Hippocampal formation (tissue), 2 donors: ENCODE measurements at places on chromosomes 6 and 20.

- no peak for DNase-seq
Measured at GRCh38 chr6:136701045-136701444, 91.2 kb downstream of the MAP3K5 start.

- DNase-seq, result no peak
Measured at GRCh38 chr20:51216850-51217249, 193.9 kb upstream of the KCNG1 start.

DNA sequence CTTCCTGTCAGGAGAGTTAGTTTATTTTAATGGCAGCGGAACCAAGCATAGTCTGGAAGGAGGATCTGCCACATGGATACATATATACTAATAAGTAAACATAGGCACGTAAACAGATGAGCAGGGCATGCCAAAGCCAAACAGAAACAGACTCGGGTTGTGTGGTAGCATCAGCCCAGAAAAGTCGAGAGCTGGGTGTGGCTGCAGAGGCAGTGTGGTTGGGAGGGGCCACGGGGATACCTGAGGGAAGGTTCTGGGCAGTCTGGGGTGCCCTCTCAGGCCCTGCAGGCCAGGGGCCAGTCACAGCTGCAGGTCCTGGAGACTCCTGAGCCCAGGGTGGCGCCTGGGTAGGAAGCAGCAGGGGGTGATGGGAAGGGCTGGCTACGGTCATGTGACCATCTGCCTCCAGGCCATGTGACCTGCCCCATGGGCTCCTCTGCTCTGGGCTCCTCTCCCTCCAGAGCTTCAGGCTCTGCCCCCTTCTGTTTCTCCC lies 42.8 kb upstream of the MRPS10 start:
- DNase-seq, result no peak

- DNase-seq, result no peak
Measured at GRCh38 chr6:74936886-74937285, 269.0 kb downstream of the COL12A1 start.

GRCh38 chr20:8764344-8764962 lies 304.4 kb upstream of the PLCB4 start:
- no peak for DNase-seq

DNA sequence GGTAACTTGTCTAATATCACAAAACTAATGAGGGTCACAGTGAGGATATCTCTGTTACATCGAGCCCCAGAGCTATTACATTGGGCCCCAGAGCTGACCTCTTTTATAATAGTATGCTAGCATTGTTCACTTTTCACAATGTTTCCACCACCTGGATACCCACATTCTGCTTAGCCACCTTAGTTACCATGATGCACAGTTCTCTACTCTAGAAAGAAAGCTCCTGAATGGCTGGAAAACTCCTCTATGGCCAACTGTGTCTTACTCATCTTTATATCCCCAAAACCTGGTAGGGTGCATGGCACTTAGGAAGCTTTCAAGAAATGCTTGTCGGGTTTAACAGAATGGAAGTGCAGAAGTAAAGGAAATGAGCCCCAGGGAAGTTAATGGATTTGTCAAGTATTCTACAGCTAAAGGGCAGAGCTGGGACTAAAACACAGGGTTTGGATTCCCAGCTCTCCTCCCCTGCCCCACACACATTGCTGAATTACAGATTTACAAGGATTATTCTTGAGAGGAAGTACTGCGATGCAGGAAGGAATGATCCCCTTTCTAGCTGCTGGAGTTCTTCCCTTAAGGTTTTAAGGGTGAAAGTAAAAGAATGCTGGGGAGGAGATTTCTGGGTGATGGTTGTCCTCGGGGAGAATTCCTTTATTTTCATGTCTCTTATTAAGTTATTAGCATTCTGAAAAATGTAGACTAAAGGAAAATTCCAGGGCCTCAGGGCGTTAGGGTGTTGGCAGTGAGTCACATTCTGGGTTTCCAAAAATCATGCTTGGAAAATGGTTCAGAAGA lies 16.1 kb upstream of the HINT3 start:
- DNase-seq, result no peak

DNA sequence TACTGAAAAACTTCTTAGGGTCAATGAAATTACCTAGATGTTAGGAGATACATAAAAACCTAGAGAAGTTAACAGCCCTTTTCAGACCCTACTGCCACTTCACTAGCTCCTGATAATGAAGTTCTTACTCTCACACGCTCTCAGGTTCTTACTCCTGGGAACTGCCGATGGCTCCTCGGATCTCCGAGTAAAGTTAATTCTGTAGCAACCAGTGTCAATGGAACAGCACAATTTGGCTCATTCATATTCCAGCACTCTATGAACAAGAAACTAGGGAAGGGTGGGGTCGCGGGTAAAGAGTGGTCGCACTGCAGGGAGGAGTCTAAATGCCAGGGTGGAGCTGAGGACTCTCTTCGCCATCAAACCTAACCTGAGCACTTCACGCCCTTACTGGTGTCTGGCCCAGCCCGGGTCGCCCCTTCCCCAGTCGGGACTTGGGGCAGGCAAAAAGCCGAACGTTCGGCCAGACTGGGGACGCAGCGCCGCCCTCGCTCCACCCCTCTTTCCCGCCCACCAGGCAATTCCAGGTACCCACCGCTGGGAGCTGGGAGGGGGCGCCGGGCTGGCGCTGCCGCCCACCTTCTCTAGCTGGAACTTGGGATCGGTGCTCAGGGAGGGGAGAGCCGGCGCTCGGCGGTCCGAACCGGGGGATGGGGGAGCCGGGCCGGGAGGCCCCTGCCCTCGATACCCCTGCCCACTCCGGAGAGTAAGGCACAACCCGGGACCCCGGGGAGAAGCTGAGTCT lies 744 bp downstream of the RAB23 start:
- DNase-seq, result peak; percentile 17

DNA sequence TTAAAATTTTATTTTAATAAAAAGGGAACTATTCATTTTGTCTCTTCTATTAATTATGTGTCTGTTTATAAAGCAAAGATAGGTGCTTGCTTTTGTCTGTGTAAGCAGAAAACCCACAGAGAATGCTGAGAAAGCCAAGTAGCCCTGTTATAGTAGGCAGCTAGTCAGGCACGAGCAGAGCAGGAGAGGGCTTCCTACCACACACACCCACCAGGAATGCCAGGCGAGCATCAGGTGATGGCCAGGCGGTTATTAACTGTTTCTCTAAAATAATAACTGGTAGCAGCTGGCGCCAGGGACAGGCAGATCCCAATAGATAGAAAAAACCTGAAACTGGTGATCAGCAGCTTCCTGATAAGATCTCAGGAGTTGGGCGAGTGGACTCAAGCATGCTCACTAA lies 15.7 kb downstream of the C6orf15 start:
- no peak for DNase-seq

DNA sequence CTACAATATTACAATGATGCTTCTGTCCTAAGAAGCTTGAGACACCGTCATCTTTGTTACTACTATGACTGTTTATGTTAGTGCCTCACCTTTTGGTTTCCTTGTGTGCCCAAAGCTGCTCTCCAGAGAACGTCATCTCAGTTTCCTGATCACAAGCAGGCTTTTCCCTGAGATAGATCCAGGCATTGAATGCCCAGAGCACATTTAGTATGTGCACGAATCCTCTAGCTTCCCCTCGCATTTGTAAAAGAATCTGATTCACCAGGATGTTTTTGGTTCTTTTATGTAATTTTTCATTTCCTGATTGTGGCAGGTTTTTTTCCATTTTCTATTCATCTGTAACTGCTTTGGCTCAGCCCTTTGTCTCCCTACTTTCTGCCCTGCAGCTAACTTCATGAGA lies 100.2 kb upstream of the TMEM181 start:
- no peak for DNase-seq

DNA sequence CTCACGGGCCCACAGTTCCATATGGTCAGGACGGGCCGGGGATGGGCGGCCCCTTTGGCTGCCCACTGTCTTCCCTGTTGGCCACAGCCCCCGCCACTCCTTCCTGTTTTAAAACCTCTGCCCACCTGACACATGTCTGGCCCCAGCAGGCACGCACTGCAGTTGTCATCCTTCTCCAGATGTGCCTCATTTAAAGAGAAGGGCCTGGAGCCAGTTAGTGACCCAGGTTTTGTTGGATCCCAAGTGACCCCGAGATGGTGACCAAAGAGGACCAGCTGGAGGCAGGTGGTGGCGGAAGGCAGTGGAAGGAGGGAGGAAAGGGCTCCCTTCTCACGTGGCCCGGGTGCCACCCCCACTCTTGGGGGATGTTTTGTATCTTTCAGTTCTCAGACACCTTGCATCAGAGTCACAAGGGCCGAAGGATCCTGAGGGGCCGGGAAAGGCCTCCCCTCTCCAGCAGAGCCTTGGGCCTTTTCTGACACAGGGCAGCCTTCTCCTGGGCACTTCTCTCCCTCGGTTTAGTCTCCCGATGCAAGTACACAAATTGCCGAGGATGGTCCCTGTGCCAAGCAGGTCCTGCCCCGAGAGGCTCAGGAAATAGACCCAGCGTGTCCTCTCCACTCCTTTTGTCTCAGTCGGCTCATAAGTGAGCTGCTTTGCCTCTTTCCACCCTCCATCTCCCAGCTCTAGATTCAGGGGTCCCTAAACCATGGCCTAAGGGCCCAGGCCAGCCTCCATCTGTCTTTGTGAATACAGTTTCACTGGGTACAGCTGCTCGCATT lies 117.6 kb downstream of the SULF2 start:
- DNase-seq, result no peak

DNA sequence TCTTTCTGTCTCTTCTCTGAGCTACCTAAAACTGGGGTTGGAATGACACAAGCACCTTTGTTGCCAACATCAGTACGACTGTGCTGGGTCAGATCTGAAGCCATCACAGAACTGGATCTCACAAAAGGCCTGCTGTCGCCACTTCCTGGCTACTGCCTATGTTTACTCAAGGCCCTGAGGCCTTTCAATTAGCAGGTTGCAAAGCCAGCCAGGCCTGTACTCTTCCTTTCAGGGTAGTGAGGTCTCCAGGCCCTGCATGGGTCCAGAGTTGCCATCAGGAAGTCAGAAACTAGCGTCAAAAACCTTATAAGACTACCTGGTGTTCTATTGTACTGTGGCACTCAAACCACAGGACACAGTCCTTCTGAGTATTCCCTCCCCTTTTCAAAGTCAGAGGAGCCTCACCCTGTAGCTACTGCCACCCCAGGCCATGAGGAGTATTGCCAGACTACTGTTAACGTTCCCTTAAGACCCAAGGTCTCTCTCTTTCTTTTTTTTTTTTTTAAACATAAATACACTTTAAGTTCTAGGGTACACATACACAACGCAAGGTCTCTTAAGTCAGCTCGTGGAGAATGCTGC lies 937.4 kb upstream of the GJE1 start:
- no peak for DNase-seq

DNA sequence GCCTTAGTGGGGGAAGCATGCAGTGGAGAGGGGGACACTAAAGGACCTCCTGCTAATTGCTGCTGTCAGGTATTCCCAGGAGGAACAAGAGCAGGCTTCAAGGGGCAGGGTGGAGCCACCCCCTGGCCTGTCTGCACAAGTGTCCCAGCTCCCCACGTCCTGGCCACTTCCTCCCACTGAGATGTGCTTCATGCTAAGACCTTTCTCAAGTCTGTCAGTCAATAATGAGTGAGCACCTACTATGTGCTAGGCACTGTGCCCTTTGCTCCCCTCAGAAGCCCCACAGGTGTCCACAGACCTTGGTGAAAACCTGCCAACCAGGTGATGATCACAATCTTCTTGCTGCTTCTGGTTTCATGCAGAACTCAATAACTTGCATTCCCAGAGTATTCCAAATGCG lies 147.9 kb downstream of the UNC5CL start:
- DNase-seq, result no peak

DNA sequence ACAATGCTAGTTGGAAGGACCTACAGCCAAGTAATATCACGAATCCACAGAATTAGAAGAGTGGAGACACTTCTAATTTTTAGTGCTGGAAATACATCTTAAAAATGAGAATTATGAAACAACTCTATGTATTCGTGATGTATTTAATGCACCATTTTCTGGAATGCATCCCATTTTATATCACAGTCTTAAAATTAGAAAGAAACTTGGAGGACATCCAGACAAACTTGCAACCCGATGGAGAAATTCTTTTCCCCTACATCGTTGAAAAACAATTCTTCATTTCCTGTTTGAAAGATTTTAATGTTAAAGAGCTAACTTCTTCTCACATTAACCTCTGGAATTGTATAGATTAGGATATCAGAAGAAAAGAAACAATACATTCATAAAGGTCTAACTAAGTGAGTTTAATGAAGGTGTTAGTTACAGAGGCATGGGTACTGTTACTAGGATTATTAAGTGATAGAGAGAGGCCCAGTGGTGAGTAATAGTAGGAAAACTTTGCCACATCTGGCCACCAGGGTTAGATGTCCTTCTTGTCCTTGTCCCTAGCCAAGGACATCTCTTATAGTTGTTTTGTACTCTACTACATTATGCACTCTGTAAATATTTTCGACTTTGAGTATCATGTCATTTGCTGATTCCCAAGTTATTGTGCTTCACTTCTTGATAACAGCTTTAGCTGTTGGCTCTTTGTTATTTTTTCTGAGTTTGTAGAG lies 502.4 kb upstream of the PTCHD4 start:
- DNase-seq, result no peak
